WTC11 (cell line): ENCODE measurements at places on chromosomes 5 and 9. TPM values are rescaled to one million over a fixed set of nuclear protein-coding genes. Genes with fewer than 3 reads are reported as not detected.

DNA sequence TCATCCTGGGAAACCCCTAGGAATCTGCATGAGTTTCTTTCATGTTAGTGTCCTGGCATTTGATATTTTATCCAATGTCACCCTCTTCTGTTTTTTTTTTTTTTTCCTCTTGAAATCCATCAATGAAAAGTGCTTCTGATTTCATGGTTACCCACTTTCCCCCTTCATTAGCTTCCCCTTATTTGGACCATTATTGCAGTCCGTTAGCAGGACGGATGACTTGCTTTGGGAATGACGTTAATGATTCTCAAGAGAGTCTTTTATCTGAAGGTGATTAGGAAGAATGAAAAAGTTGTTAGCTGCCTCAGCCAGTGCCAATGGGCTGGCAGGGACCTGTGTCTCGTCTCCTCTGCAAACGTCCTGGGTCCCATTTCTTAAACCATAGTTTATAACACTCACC, 134.7 kb downstream of the SEMA6A start:
- H3K4me3 ChIP-seq, result no peak overlapping the region
- H3K27ac ChIP-seq, result no peak overlapping the region
- peaks cover 68% of the 10 kb centered on the region for H3K4me1 ChIP-seq
- H3K27me3 ChIP-seq, result peaks cover 21% of the 10 kb centered on the region
- no peak for DNase-seq
- H3K36me3 ChIP-seq, result no peaks in the 10 kb centered on the region

Gene TAS2R1
- total RNA-seq, result not detected in 3 replicates

GRCh38 chr5:136285096-136285855, 80.1 kb downstream of the TRPC7 start:
- no peak overlapping the region for H3K27ac ChIP-seq
- peaks cover 15% of the 10 kb centered on the region for H3K36me3 ChIP-seq
- H3K27me3 ChIP-seq, result peaks cover 19% of the 10 kb centered on the region
- no peak for DNase-seq
- H3K4me3 ChIP-seq, result no peak overlapping the region

Gene GRXCR2
- total RNA-seq, result not detected in 3 replicates

GRCh38 chr9:116687074-116687753, at the start of gene TRIM32:
TRIM32 (plus strand) TSS chr9:116687305; CDS start chr9:116697743, 10,438 bp downstream.
- no peak within 1 kb of the TSS for H3K27ac ChIP-seq
- H3K4me3 ChIP-seq, result peak within 1 kb of the TSS; percentile 87
- H3K36me3 ChIP-seq, result peaks cover 22% of the 10 kb centered on the region

GRCh38 chr5:921456-922435, 29.1 kb downstream of the TRIP13 start:
- no peak overlapping the region for H3K4me3 ChIP-seq
- H3K27me3 ChIP-seq, result peaks cover 17% of the 10 kb centered on the region
- peaks cover 25% of the 10 kb centered on the region for H3K36me3 ChIP-seq
- no peak for DNase-seq
- no peak overlapping the region for H3K27ac ChIP-seq

DNA sequence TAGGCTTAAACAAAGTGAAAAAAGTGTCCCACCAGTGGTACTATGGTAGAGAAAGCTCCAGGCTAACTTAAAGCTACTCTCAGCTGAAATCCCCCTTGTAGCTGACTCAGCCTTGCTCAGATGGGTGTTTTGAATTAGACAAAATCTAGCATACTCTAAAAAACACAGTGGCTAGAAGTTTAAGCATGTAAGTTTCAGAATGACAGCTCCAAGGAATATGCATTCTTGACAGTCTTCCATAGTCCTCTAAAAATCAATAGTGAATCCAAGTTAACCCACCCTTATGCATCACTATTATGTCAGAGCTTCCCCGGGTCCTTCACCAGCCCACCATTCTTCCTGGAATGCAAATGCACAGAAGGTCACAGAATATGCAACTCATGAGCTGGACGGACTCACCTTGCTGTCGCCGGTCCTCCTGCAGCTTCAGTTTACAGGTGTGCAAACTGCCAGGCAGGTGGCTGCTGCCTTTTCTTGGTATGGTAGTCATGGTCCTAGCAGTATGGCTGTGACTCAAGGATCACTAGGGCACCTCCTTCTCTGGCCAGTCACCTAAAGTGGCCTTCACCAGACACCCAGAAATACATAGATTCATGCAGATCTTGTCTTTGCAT, 668 bp downstream of the RANBP3L start:
- no peak for DNase-seq
- no peaks in the 10 kb centered on the region for H3K27me3 ChIP-seq
- H3K36me3 ChIP-seq, result no peaks in the 10 kb centered on the region
- H3K4me1 ChIP-seq, result peaks cover 17% of the 10 kb centered on the region
- no peak overlapping the region for H3K4me3 ChIP-seq
- no peak overlapping the region for H3K27ac ChIP-seq

Gene ANKRD18B
- total RNA-seq, result 11.0 to 16.4 TPM (median 13.6 TPM) in 3 replicates

Gene LEAP2
- total RNA-seq, result 1.9 to 2.4 TPM (median 2.0 TPM) in 3 replicates

GRCh38 chr5:5164163-5164562, 24.0 kb downstream of the ADAMTS16 start:
- peaks cover 7% of the 10 kb centered on the region for H3K36me3 ChIP-seq
- no peak overlapping the region for H3K4me3 ChIP-seq
- peaks cover 43% of the 10 kb centered on the region for H3K4me1 ChIP-seq
- no peaks in the 10 kb centered on the region; the same call in 1 of the 2 replicates for H3K27me3 ChIP-seq

DNA sequence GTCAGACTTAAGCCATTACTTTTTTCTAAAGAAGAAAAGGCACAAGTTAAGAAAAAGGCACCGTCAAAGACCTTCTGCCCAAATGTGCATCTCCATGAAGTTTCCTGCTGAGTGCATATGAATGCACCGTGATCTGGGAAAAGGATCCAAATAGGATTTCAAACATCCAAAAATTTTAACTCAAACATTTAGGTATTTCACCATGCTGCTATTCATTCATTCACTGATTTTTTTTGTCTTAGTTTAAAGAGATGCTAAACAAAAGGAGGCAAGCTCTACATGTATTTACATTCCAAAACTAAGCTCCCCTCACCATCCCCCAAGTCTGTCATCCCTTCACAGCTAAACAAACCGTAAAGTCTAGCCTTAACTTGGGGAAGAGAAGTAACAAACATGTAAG, 291.9 kb downstream of the ARL15 start:
- H3K27ac ChIP-seq, result peak overlapping the region; percentile 99
- peaks cover 22% of the 10 kb centered on the region for H3K36me3 ChIP-seq
- DNase-seq, result peak; percentile 16
- H3K4me1 ChIP-seq, result peaks cover 69% of the 10 kb centered on the region

Gene ZER1
- 20.6 to 24.5 TPM (median 23.8 TPM) in 3 replicates for total RNA-seq

Gene NUTM2F
- 0.15 to 0.55 TPM in 2 of 3 replicates, not detected in the other for total RNA-seq

Gene TBC1D9B
- 64.9 to 70.9 TPM (median 69.0 TPM) in 3 replicates for total RNA-seq

- H3K27me3 ChIP-seq, result no peaks in the 10 kb centered on the region
- DNase-seq, result no peak
- H3K4me3 ChIP-seq, result no peak overlapping the region
- H3K4me1 ChIP-seq, result peaks cover 19% of the 10 kb centered on the region
Observed at GRCh38 chr5:124285071-124285470, 461.4 kb downstream of the ZNF608 start.

DNA sequence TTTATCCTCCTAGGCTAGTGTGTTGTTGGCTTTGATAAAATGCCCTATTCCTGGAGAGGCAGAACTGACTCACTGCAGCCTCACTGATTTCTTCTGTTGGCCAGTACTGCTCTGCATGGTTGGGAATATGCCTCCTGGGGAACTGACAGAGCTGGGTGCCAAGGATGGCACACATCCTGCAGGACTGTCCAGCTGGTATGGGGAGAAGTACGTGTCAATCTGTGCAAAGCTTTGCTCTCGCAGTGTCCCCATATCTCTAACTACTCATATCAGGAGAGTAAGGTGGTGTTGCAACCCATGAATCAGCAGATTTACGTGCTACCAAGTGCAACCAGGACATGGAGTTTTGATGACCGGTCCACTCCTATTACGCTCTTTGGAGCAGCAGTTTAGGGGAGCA, 74.7 kb downstream of the TEK start:
- H3K27me3 ChIP-seq, result no peaks in the 10 kb centered on the region
- H3K4me1 ChIP-seq, result no peaks in the 10 kb centered on the region
- no peaks in the 10 kb centered on the region for H3K36me3 ChIP-seq
- no peak overlapping the region for H3K4me3 ChIP-seq
- 0 out of 2 replicates have a peak overlapping the region, but pooled peaks have one; percentile 52 for H3K27ac ChIP-seq
- DNase-seq, result no peak

- peak; percentile 6 for DNase-seq
- H3K4me3 ChIP-seq, result no peak overlapping the region
- H3K36me3 ChIP-seq, result peaks cover 81% of the 10 kb centered on the region
- H3K27me3 ChIP-seq, result no peaks in the 10 kb centered on the region
- no peaks in the 10 kb centered on the region for H3K4me1 ChIP-seq
- H3K27ac ChIP-seq, result no peak overlapping the region
Observed at GRCh38 chr5:1462358-1462757, 17.1 kb upstream of the SLC6A3 start.

Gene SPAG8
- total RNA-seq, result 0.16 to 0.72 TPM (median 0.50 TPM) in 3 replicates

GRCh38 chr9:81748091-81748490, 58.7 kb upstream of the TLE1 start:
- DNase-seq, result no peak
- H3K27me3 ChIP-seq, result no peaks in the 10 kb centered on the region
- no peak overlapping the region for H3K27ac ChIP-seq
- H3K4me3 ChIP-seq, result no peak overlapping the region
- H3K4me1 ChIP-seq, result no peaks in the 10 kb centered on the region
- peaks cover 5% of the 10 kb centered on the region; the same call in 1 of the 2 replicates for H3K36me3 ChIP-seq

- peaks cover 18% of the 10 kb centered on the region for H3K4me1 ChIP-seq
- no peaks in the 10 kb centered on the region for H3K36me3 ChIP-seq
- DNase-seq, result no peak
- H3K27me3 ChIP-seq, result no peaks in the 10 kb centered on the region
Observed at GRCh38 chr5:78760366-78760765, 111.8 kb upstream of the LHFPL2 start.

DNA sequence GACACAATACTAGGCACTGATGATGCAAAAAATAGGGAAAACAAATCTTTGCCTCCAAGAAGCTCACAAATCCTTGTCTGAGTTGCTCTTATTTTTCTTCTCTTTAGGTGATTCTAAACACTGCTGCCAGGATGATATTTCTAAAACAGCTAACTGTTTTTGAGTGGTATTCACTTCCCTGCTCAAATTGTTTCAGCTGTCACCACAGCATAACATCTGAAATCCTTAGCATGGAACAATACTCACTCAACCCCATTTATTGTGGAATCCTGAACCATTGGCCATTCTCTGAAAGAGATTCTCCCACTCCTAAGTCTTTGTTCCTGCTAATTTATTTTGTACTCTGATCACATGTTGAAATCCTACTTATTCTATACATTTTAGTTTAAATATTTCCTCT, 4.8 kb upstream of the SHOC1 start:
- no peak overlapping the region for H3K4me3 ChIP-seq
- DNase-seq, result no peak
- H3K27ac ChIP-seq, result no peak overlapping the region
- H3K36me3 ChIP-seq, result 0 out of 2 replicates have a peak, but pooled peaks cover 3% of the 10 kb centered on the region
- no peaks in the 10 kb centered on the region for H3K27me3 ChIP-seq

Gene COL27A1
- 34.5 to 47.5 TPM (median 36.9 TPM) in 3 replicates for total RNA-seq
